ENCODE measurements at places on chromosomes 6 and 20.

GRCh38 chr6:139173172-139173571 lies 38.3 kb downstream of the HECA start:
- DNase-seq, result no peak

DNA sequence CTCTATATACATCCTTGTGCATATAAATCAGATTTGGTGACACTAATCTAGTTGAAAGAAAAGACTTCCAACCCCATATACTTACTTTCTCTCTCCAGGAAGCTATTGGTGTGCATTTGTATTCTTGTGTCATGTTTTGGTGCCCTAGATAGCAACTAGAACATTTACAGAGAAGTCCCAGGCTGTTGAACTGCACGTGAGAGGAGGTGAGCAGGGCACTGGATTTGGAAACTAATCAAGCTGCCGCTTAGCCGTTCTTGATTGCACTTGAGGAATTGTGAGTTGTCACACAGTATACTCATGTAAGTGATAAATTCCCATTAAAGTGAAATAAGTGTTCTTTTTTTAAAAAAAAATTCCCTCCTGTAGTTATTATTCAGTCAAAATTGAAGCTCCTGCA lies 7.6 kb downstream of the WRNIP1 start:
- DNase-seq, result no peak

DNA sequence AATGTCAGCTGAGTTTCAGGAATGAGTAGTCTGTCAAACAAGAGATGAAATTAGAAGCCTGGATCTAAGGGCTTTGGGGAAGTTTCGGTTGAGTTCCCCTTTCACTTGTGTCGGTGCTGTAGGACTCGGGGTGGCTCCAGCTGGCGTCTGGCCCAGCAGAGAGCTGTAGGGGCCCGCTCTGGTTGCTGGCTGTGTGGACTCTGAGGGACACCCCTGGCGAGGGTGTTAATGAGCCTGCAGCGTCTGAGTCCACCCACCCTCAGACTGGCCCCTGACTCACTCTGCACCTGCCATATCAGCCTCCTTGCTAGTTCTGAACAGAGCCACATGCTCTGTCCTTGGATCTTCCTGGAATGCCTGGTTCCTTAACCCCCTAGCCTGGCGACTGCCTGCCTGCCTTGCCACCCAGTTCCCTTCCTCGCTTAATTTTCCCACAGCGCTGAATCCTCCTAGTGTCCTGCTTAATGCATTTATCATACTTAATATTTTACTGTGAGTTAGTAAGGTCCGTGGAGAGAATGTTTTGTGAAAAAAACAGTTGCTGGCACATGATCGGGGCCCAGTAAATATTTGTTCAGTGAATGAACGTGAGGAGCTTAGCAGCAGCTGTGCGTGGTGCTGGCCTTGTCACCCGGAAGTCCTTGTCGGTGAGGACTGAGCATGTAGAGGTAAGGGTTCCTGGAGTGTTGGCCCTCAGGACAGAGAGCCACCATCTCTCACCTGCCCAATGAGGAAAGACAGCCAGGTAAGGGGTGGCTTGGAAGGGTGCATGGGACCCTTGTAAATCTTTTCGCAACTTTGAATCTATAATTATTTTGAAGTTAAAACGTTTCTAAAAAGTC lies 1.6 kb downstream of the DNAJC5 start:
- no peak for DNase-seq

GRCh38 chr6:14079971-14080370 lies 37.6 kb upstream of the CD83 start:
- DNase-seq, result no peak

DNA sequence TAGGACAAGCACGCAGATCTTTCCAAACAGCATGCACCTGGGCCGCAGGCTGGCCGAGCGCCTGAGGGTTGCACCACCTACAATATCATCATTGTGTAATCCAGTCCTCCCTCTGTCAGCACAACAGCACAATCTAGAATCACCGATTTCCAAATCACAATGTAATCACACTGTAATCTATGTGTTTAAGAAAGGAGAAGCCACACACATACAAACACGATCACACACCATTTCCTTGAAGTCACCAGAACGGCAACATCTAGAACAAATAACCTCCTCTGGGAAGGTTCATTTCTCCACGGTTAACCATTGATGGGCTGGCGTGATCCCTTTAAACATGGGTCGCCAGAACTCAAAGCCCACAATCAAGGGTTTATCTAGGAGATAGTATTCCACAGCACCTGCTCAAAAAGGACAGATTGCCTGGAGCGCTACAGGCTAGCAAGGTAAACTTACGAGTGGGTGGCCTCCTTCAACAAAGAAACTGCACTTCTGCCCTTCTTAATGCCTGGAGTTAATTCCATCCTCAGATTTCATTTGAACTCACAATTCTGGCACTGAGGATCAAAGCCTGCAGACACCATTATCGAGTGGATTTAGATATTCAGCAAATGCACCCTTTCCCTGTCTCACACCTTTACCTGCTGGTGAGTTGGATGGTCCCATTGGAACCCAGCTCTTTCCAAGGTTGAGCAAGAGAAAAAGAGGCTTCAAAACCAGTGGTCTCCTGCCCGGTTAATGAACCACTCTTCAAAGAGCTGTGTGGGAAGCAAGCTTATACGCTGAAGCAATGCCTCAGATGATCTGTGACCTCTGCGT lies 83.8 kb upstream of the FOXQ1 start:
- no peak for DNase-seq

- no peak for DNase-seq
Observed at GRCh38 chr6:154343473-154344308, 12.9 kb downstream of the IPCEF1 start.

DNA sequence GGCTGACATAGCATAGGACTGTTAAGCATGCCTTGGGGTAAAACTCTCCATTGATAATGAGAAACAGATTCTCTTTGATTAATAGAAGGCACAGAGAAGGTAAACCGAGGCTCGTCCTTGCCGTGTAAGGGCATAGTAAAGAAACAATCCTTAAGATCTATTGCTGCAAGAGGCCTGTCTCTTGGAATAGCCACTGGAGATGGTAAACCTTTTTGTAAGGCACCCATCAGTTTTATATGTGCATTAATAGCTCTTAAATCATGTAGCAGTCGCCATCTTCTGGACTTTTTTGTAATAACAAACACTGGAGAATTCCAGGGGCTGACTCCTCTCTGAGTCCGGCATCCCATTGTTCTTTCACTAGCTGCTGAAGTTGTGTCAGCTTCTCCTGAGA lies 8.4 kb upstream of the ABHD12 start:
- no peak for DNase-seq

- DNase-seq, result no peak
Observed at GRCh38 chr20:54648421-54649142, 173.2 kb downstream of the DOK5 start.

GRCh38 chr20:49790077-49790798 lies 22.4 kb upstream of the SLC9A8 start:
- DNase-seq, result no peak

DNA sequence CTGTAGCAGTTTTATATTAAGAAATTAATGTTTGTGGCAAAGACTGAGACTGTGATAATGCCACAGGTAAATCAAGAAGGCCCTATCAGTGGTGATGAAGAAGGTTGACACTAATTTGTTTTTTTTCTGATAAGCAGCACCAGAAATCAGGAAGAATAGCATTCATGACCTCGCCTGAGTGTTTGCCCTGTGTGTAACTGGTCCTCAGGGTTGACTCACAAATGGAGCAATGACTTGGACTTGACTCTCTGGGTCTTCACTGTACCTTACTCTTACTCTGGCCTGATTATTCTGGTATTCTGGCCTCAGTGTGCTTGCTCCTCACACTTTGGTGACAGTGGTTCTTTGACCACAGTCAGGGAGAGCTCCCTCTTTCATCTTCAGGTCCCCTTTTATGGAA lies 243.9 kb downstream of the HAO1 start:
- DNase-seq, result no peak

GRCh38 chr20:23278172-23278571 lies 72.4 kb upstream of the NXT1 start:
- DNase-seq, result no peak

- DNase-seq, result no peak
Observed at GRCh38 chr6:89299466-89299850, 15.6 kb downstream of the GABRR2 start.

GRCh38 chr6:127635091-127635490 lies 58.1 kb downstream of the C6orf58 start:
- DNase-seq, result no peak

GRCh38 chr20:24765316-24766142 lies 183.5 kb upstream of the CST7 start:
- DNase-seq, result no peak

DNA sequence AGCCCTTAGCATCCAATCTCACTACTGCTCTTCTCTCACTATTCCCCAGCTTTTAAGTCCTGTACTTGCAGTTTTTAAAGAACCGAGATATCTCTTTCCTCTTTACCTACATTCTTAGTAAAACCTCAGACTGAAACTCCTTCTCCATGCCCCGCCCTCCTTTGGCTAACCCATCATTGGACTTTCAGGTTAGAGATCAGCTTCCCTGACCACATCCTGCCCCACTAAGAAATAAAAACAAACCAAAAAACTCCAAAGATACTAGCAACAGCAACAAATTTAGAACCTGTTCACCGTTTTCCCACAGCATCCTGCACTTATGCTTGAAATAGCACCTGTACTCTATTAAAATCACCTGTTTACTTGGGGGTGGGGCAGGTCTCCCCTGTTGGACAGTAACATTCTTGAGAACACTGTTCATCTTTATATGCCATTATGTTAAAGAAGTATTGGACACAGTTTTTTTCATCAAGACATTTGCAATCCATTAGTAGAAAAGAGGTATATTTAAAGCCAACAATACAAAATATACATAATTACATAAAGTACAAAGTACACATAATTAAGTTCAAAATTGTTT lies 16.3 kb upstream of the SMAP1 start:
- DNase-seq, result no peak

DNA sequence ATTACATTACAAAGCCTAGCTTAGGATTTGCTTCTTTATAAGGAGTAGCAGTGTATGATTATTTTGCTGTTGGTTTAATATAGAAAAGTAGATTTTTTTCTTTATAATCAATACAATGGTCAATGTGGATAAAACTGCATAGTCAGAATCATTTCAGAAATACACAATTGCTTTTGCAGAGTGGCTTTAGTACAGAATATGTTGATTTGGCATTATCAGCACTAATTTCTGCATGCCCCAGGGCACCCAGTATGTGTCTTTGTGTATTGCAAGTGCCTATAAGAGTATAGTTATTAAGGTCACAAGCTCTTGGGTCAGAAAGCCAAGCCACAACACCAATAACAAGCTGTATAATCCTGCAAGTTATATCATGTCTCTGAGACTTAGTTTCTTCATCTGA lies 258.4 kb downstream of the PLCB1 start:
- DNase-seq, result no peak

GRCh38 chr20:53752971-53753879 lies 159.6 kb upstream of the ZNF217 start:
- no peak for DNase-seq

GRCh38 chr6:15036690-15037245 lies 209.1 kb upstream of the JARID2 start:
- DNase-seq, result no peak

DNA sequence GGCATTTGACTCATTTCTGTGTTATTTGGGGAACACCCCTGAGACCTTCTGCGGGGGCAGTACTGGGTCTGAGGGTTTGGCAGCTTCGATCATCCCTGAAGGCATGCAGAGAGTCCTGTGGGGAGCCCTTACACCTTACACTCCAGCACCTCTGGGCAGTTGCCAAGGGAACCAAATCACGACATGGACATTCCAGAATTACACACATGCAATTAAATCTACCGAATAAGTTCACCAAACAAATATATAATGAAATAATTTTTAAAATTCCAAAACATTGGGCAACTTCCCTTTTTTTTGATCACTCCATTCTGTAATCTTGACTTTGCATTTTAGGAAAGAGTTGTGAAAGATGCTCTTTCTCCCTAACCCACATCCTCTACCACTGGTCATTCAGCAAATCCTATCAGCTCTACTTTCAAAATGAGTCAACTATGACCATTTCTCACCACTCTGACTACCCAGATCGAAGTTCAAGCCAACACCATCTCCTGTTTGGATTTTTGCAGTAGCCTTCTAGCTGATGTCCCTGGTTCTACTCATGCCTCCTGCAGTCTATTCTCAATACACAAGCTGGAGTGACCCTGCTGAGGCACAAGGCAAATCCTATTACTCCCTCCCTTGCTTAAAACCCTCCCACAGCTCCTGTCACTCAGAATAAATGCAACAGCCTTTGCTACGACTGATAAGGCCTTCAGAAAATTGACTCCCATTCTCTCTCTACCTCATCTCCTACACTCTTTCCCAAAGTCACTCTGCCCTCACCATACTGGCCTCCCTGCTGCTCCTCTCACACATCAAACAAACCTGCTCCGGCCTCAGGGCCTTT lies 533.3 kb downstream of the HACE1 start:
- no peak for DNase-seq

- no peak for DNase-seq
Observed at GRCh38 chr6:81997090-81997926, 244.8 kb upstream of the TENT5A start.

GRCh38 chr20:51695574-51696303 lies 72.5 kb downstream of the ATP9A start:
- no peak for DNase-seq

DNA sequence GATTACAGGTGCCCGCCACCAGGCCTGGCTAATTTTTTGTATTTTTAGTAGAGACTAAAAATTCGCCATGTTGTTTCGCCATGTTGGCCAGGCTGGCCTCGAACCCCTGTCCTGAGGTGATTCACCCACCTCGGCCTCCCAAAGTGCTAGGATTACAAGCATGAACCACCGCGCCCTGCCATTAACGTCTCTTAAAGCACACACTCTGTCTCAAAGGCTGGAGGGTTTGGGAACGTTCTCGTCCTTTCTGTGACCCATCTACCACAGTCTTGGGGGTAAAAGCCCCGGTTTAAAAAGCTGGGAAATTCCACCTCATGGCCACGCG lies 57.8 kb upstream of the ARID1B start:
- no peak for DNase-seq

DNA sequence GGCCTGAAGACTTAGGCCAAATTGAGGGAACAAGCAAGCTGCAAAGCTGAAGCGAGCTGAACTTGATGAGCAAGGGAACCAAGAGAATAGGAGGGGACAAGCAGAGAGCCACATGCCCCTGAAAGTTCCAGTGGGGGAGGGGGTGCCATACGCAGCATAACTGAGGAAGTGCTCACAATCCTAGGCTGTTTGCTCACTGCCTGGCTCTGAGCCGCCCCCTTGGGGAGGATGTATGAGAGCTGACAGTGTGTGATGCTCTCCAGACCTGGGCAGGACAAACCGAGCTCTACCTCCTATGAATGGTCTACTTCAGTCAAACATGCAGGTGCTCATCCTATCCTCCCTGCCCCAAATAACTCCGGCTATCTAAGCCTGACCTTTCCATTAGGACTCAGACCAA lies 52.1 kb downstream of the FAXC start:
- no peak for DNase-seq

- DNase-seq, result no peak
Observed at GRCh38 chr6:85751374-85752055, 108.8 kb upstream of the SYNCRIP start.

- DNase-seq, result no peak
Observed at GRCh38 chr20:25058847-25059810, 1.2 kb upstream of the ACSS1 start.

DNA sequence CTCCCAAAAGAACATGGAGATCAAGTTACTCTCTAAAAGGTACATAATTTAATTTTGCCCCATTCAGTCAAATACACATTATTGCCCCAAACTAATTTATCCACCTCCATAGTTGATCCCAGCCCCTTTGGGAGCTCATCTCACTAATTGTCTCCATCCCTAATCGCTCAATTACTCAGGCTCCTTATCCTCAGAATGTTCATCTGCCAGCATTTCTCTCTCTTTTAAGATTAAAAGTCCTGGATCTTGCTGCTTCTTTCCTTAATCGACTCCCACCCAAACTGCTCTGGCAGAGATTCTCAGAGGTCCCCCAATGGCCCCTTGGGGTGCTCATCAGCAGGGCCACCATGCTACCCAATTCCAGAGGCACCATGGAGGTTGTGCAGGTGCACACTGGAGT lies 18.4 kb upstream of the NNAT start:
- DNase-seq, result peak; percentile 73
